ENCODE measurements at places on chromosomes 7 and 10.

DNA sequence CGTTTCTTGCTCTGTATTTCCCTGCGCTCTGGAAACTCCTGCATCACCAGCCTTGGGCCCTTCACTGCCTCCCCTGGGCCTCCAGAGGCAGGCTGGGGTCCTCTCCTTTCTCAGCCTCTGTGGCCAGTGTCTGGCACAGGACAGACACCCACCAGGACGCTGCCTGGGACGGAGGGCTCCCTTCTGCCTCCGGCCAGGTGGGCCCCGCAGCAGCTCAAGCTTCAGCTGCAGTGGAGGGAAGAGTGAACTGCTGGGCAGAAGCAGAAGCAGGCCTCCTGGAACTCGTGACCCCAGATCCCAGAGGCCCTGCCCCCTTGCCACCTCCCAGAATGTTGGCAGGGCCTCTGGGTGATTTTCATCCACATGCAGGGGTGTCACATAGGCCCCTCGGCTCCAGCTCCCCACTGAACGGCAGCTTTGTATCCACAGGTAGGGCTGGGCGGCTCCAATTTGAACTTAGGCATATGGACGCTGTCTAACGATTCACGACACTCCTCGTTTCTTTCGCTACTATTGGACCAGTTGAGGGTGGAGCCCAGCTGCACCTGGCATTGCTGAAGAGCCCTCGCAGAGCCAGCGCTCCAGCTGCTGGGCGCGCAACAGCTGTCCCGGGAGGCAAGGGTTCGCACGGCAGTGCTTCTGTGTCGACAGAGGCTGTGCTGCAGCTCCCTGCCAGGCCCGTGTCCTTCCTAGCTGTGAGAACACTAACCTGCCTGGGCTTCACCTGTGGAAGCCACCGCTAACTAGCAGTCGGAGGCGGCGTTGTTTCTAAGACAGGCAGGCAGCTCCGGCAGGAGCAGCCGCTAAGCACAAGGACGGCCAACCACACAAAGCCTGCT lies 18.4 kb upstream of the GPR146 start:
- no peak for DNase-seq

DNA sequence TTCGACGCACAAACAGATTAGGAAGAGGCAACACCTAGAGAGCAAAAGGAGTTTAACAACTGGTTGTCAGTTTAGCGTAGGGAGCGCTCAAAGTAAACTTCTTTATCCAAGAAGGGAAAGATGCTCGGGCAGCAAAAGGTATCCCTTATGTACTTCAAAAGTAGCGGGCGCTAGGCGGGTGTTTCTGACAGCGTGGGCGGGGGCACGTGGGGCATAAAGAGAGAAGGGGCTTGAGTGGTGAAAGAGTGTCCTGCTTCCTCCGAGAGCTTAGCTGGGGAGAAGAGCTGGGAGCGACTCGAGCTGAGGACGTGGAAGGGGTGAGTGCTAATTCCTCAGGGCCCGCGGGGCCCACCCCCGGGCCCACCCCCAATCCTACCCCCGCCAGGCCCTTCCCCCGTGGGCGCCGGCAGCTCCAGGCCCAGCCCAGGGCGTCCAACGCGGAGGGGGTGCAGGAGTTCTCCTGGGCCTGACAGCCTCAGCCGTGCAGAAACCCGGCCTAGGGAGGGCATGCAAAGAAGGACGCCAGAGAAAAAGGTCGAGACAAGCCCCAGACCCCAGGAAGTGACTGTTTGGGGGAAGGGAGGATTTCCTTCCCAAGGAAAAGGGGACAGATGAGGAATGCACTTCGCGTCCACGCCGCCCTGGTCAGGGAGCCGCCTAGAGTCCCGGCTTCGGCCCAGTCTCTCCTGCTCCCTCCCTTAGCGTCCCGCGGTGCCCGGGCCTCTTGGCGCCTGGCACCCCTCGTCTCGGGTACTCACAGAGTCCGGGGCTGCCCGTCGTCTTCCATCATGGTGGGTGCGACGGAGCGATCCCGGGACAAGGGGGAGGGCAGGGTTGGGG lies 868 bp downstream of the TIAL1 start:
- peak; percentile 64 for DNase-seq

DNA sequence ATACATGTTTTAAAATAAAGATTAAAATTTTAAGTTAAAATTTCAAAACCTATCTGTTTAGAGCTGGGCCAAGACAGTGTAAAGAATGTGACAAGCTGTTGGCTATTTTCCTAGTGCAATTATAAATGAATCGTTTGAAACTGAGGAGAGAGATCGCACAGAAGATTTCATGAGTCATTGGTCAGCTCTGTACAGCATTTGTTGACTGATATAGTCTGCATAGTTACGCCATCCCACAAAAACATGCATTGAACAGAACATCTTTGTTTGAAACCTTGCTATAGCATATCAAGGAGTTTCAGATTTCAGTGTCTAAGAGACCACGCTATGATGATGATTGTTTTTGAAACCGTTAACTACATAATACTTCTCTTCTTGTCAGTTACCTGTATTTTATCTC lies 1.3 kb upstream of the C10orf67 start:
- DNase-seq = peak; percentile 56

DNA sequence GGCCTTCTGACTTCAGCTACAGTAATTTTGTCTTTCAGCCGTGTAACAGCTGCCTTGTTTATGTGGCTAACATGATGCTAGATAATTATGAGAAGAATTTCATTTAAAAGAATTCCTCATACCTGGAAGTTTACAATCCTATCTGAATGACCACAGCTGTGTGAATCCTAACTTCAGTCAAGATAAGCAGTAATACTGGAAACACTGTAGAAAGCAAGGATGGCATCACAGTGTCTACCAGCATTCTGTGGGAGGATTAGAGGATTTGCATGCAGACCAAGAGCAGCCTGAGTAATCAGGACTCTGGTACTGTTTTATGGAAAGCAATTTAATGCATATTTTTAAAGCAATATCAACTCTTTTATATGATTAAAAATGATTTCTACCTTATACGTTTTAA lies 282.4 kb downstream of the EXOC4 start:
- no peak for DNase-seq

GRCh38 chr10:122854648-122855047 lies 9.0 kb upstream of the CUZD1 start:
- no peak for DNase-seq

GRCh38 chr10:369221-369683 lies 234.0 kb downstream of the ZMYND11 start:
- no peak for DNase-seq

DNA sequence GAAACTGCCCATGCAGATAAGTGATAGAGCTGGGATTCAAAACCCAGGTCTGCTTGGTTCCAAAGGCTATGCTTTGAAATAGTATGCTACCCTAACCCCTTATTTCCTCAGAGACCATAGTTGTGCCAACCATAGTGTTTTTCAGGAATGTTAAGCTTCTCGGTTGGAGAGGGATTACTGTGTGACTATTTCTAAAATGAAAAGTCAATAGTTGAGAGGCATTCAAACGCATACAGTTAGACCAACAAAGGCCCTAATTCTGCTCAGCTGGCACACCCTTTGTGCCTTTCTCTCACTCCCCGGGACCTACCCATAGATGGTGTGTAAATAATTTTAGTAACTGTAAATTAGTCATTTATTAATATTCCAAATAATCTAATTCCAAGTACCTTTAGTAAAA lies 64.6 kb upstream of the RNF148 start:
- no peak for DNase-seq

DNA sequence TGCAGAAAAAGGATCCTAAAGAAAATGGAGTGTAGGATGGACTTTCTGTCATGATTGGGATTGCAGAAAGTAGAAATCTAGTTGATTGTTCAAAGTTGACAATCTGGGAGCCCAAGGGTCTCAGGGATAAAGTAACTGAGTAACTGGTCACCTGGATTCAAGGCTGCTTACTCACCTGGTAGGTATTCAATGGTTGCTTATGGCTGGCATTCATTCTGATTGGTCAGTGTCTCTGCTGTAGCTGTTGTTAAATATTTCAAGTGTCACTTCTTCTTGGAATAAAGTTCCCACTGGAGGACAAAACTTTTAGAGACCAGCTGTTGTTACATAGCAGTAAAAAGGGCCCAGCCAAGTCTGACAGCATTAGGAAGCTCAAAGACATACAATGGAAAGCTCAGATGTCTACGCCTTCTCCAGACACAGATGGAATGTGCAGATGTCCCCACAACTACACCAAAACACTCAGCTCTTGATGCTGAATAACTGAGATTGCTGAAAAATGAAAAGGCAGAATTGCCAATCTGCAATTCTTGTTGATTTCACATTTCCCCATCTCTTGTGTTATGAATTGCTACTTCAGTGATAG lies 106.9 kb downstream of the ZNF467 start:
- DNase-seq = no peak

DNA sequence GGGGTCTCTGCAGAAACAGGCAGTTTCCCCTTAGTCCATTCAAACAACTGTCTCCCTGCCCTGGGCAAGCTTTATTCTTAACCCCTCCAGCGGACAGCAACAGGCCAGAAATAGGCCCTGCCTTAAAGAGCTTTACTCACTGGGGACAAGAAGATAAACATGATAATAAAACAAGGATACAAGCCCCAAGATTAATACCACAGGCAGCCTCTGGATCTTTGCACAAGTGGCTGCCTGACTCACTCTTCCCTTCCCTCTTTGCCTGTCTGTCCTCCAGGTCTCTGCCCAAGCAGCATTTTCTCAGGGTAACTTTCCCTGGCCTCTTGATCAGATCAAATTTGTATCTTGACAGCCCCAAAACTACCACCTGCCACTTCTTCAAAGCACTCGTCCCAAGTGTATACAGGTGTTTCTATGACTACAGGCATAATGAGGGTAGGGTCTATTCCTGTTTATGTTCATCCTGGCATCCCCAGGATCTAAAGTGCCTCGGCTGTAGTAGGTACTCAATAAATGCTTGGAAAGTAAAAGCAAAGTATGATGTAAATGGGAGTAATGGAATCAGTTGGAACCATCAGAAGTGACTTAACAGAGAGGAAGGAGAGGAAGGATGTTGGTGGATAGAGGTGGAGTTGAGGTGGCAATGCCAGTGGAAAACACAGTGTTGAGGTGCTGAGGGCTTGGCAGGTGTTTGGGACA lies 7.0 kb upstream of the CAMK2G start:
- DNase-seq = no peak

GRCh38 chr7:137656850-137657232 lies 189.9 kb downstream of the DGKI start:
- no peak for DNase-seq

All from activated CD4-positive, alpha-beta T cell treated with anti-CD3 and anti-CD28 coated beads, Interleukin-2, Interleukin-6, amounts not matched to agents 100 ng/mL and 50 ng/mL, durations not matched to agents 16 hours and 8 hours (primary cell).